A549 (cell line): ENCODE measurements at places on chromosomes 11 and 22. TPM values are rescaled to one million over a fixed set of nuclear protein-coding genes. Genes with fewer than 3 reads are reported as not detected.

Gene TSPAN18
- polyA plus RNA-seq: 4.5 to 5.8 TPM (median 4.8 TPM) in 3 replicates

Gene OR4X2
- polyA plus RNA-seq: not detected in 3 replicates

- no peak for DNase-seq
Observed at GRCh38 chr22:25976356-25976755, 192.9 kb upstream of the SEZ6L start.

Gene OR52E1
- not detected in 3 replicates for polyA plus RNA-seq

GRCh38 chr11:69696749-69697468 is 6.9 kb downstream of the FGF19 start:
- no peak for DNase-seq

- DNase-seq: no peak
Observed at GRCh38 chr11:12684816-12685215, 10.6 kb downstream of the TEAD1 start.

DNA sequence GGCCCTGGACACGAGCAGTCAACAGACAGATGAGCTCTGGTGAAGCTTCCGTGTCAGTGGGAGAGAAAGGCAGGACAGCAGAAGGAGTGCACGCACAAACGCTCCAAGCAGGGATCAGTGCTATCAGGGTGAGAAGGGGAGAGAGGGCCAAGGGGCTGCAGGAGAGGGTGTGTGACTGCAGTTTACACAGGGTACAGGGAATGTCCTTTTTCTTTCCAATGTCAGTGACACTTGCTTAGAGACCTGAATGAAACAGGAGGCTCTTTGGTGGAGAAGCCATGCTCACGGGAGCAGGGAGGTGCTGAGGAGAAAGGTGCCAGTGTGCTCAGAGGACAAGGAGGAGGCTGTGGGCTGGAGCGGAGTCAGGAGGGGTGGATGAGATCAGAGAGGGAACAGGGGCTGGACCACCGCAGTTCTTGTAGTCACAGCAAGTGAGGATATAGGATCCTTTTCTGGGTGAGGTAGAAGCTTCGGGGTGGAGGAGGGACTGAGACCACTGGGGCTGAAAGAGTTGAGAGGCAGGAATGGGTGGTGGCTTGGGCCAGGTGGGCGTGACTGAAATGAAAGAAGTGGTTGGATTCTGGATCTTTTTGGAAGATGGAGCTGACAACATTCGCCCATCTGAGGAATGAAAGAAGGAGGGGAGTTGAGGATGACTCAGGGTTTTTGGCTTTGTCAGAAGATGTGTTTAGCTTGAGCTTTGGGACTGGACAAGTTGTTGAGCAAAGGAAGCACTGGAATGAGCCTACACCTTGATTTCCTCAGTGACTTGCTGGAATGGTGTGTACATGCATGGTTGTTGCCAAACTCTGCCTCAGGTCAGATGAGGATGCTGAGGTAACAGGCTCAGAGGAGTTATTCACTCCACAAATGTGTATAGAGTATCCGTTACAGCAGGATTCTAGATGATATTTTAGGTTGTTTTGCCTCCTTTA is 87.9 kb downstream of the ADAMTS15 start:
- peak; percentile 4 for DNase-seq

GRCh38 chr22:38754751-38755154 is 1.0 kb downstream of the SUN2 start:
- no peak for DNase-seq

GRCh38 chr11:14362611-14363010 is 3.6 kb upstream of the RRAS2 start:
- DNase-seq: no peak

Gene PDE2A
- 0.62 to 1.4 TPM (median 0.94 TPM) in 3 replicates for polyA plus RNA-seq

Gene ROM1
- 2.8 to 3.7 TPM (median 3.2 TPM) in 3 replicates for polyA plus RNA-seq
